ENCODE measurements at places on chromosomes 3 and 15.

- no peak for ATAC-seq
These were observed 73.9 kb upstream of the TMEM108 start for GRCh38 chr3:132964266-132964665.

DNA sequence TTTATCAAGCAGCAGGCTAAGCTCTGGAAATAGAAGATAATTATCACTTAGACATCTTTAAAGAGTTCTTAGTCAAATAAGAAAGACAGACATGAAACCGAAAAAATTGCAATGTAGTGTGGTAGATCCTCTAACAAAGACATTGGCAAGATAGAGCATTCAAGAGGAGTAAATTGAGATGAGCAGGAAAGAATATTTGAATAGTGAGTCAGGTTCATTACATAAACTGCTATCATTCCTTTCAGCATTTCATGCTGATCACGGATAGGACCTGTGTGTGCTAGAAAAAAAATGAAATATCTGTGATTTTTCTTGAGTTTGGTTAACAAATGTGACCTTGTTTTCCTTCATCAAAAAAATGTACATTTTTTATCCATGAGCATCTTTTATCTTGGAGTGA, 460.9 kb downstream of the OTOL1 start:
- no peak for ATAC-seq

DNA sequence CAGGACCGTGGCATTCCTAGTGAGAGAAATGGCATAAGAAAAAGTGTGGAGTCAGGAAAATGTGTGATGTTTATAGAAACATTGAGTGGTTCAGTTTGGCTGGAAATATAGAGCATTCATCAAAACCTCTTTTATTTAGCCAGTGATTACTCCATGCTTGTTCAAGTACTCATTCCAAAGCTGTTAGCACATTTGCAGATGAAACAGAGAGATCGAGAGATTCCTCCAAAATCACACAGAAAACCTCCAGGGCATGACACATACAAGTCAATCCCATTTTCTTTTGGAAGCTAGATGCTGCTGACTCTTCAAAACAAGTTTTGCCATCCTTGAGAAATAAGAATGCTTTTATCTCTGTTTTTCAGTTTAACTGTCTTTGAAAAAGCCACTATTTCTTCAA, 11.5 kb upstream of the MB21D2 start:
- ATAC-seq, result no peak

DNA sequence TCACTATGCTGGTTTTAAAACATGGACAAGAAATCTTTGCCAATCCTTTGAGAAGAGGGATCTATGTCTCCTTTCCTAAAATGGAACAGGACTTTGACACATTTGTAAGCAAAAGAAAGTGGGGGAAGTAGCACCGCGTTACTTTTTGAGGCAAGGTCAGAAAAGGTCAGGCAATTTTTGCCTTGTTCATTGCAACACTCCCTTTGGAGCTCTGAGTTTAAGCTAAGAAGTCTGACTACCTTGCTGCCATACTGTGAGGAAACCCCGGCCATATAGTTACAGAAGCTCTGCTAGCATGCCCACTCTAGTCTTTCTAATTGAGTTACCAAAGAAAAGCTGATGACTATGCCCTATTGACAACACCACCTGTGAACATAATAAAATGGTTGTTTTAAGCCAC, 1.4 kb downstream of the FAM227B start:
- ATAC-seq, result no peak

DNA sequence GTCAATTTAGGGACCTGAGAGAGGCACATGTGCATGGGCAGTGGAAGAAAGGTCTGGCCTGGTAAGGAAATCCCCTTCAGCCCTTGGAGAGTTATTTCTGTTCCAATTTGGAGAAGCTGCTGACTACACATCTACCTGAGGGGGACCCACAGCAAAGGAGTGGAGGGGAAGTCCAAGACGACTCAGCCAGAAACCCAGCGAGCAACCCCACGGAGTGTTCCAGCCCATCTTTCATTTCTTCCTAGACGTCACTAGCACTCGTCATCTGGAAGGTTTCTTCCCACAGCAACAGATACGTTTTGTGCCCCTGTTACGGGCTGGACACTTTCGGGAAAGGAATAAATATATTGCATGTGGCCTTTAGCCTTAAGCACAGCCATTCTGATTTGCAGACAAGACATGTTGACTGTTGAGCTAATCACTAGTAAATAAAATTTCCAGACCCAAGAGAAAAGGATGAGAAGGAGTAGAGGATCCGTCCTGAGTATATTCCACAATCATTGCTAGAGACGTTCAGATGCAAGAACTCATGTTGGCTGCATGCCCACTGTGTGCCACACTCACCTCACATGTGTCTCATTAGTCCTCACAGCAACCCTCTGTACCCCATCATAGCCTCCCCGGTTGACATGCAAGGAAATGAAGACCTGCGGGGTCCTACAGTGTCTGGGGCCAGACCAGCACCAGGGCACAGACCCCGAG, 7.8 kb upstream of the FAM174B start:
- ATAC-seq, result no peak

- ATAC-seq, result no peak
These were observed 4.0 kb downstream of the CCDC9B start for GRCh38 chr15:40336744-40337122.

DNA sequence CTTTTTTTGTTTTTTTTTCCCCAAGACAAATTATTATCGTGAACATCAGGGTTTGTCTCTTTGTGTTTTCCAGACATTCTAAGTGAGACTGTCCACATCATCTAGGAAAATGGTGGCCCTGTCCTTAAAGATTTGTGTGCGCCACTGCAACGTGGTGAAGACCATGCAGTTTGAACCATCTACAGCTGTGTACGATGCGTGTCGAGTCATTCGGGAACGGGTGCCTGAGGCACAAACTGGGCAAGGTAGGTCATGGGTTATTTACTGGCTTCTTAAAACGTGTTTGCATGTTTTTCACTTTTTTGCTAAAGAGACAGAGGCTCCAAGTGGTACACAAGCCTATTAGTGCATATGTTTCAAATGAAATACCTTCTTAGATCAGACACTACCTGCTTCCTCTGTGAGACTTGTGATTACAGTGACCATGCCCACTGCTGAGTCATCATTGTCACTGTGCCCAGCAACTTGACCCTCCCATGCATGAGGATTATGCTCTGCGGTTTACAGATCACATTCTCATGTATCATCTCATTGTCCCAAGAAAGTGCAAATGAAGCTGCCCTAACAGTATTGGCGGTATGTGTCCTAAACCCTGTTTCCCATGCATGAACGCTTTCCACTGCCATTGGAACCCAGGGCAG, 395.2 kb upstream of the TPM1 start:
- peak; percentile 92 for ATAC-seq

GRCh38 chr3:50155491-50155878, 361 bp downstream of the SEMA3F start:
- no peak for ATAC-seq

DNA sequence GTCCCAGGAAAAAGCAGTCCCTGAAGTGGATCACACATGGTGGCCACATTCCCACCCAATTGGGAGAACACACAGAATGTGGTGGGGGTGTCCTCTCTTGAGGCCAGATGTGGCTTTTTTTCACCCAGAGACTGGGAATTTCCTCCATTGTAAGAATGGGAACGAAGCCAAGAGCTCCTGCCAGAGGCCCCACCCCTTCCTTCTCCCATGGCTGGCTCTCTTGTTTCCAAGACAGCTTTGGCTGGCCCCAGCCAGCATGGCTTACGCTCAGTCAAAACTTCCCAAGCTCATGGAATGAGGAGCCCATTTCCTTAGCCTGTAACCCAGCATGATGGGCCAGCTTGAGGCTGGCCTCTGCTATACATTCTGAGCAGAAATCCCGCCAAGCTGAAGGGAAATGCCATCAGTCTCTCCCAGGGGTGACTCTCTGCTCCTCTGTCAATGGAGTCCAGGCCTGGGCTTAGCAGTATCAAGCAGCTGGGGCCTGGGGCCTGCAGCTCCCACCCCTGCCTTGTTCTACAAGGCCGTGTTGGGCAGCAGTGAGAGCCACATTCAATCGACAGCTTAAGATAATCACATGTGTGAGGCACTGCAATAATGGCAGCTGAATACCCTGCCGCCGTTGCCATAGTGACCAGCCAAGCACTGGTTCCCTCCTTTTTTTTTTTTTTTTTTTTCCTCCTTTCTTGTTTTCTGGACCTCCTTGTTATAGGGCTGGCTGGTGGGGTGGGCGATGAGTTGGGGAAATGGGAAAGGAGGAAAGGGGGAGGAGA, 142.4 kb downstream of the EPHB1 start:
- ATAC-seq, result no peak

GRCh38 chr3:7188551-7188950, 327.6 kb downstream of the GRM7 start:
- no peak for ATAC-seq

DNA sequence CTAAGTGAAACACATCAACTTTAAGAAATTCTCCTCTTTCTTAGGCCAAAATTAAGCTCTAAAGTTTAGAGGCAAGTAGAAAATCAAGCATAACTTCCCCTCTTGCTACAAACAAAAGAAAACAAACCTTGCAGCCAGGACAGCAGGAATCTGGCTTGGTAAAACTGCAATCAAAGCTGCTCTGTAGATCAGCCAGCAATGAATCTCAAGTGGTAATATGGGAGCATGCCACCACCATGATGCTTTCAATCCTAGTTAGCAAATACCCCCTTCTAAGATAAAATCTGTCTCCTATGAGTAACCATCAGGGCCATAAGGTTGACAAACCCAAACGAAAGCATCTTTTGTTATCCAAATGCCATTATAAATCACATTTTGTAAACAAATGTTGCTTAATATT, 208.3 kb upstream of the PLSCR5 start:
- no peak for ATAC-seq

DNA sequence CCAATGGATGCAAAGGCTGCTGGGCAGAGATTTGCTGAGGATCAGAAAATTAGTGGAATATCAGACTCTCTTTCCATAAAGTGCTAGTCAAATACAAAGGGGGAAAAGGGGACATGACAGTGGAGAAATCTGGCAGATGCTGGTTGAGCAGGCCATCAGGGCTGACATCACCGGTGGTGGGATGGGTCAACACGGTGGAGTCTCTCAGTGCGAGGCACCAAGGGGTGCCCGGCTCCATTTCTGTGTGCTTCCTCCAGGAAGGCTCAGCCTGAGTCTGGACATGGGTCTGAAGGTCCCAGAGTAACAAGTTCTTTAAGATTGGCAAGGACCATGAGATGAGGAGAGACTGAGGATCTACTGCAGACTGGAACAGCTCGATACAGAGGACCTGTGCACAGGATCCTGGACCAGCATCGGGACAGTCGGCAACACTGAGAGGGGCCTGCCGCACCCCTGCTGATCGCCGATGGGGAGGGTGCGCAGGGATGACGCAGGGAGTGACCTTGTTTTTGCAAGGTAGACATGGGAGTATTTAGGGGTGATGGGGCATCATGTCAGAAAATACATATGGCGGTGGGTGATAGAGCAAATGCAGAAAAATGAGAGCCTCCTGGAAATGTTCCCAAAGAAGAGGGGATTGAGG, 92.7 kb downstream of the SEC22A start:
- no peak for ATAC-seq

GRCh38 chr15:49495993-49496753, 73.1 kb downstream of the FGF7 start:
- ATAC-seq, result no peak

DNA sequence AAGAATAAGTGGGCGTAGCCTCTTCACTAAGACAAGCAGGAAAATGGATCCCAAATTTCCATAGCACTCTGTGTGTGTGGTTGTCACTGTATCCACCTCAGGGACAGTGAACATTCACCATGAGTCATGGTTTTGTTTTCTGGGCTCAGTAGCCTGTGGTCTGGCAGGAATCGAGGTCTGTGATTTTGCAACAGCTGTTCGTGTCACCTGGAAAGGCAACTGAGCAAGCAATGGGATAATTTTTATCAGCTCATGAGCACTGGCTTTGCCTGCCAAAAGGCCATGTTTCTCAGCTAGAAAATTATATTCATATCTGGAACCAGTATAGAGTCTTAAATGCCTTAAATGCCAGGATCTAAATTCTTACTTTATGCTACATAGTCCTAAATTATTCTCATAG, 60.9 kb downstream of the STRIT1 start:
- ATAC-seq, result peak; percentile 75

DNA sequence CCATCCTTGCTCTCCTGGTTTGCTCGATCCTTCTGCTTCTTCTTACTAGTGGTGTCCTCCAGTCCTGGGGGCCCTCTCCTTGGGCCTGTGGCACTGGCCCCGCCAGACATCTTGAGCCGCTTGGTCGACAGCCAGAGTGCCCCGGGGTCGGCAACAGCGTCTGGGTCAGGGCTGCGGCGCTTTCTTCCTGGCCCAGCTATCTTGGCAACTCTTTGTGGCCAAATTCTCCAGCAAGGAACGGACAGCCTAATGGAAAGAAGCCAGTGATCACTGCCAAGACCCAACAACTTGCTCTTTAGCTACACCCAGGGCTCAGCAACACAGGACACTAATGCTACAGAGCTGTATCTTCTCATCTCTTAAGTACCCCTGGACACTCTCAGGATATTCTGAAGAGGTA, 1.6 kb downstream of the USP19 start:
- no peak for ATAC-seq

GRCh38 chr3:185365291-185366073, 2.5 kb downstream of the MAP3K13 start:
- peak; percentile 64 for ATAC-seq

DNA sequence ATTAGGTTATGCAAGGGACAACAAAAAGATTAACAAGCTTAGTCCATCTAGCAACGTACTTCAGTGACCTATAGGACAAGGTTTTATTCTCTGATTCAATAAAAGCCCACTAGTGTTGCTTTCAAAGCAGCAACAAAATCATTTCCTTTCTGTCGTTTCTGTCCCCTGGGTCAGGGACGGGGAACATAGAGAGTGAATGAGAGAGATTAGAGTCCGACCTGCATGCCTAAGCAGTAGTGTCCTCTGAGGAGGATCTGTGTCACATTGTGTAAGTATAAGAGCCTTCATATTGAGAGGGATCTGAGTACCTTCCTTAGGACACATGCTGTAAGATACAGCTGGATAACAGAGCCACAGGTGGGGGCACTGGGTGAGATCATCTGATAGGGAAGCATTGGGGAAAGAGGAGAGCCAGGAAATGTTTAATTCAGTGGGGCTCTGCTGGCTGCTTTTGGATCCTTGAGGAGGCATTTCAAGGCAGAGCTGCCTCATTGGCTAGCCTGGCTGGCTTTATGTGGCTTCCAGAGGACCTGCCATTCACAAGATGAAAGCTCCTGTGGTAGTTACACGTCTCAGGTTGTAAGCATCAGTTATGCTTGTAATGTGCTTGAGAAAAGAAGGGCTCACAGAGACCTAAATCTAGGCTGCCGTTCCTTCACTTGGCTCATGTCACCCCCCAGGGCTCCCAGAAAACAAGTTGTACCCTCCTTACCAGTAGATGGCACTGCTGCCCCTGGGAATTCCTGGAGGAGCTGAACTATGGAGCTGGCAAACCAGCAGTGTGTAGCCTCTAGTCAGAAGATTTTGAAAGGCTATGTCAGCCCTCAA, 2.7 kb downstream of the TMEM108 start:
- peak; percentile 82 for ATAC-seq
